ENCODE measurements at places on chromosomes 16 and 17.

GRCh38 chr17:9837551-9838471 lies 12.1 kb downstream of the GLP2R start:
- no peak for DNase-seq

DNA sequence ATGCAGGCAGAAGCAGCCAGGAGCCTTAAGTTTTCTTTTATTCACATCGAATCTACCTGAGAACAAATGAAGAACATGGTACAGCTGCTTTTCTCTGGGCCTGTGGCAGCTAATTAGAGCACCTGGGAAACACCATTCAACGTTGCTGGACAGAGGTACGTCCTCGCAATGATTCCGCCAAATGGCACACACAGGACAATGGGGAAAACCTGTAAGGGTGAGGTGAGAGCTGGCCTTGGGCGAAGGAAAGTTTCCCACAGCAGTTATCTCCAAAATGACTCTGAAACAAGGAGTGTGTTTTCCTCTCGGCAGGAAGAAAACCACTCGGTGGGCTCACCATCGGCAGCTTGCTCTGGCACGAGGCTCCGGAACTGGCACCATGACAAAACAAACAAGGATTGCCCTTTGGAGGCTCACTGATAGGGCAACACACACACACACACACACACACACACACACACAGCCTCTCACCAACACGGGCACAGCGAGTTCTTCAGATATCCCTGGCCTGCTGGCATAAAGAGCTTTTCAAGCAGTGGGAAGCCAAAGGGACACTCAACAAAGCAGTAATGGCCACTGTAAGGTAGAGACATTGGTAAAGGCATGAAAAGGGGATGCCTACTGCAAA lies 73.7 kb downstream of the ZFHX3 start:
- no peak for DNase-seq

GRCh38 chr17:77810536-77810935 lies 148.0 kb upstream of the TNRC6C start:
- DNase-seq = no peak

GRCh38 chr16:10181196-10182162 lies 749 bp downstream of the GRIN2A start:
- no peak for DNase-seq

- DNase-seq = no peak
Observed at GRCh38 chr16:51538707-51539498, 387.8 kb upstream of the SALL1 start.

DNA sequence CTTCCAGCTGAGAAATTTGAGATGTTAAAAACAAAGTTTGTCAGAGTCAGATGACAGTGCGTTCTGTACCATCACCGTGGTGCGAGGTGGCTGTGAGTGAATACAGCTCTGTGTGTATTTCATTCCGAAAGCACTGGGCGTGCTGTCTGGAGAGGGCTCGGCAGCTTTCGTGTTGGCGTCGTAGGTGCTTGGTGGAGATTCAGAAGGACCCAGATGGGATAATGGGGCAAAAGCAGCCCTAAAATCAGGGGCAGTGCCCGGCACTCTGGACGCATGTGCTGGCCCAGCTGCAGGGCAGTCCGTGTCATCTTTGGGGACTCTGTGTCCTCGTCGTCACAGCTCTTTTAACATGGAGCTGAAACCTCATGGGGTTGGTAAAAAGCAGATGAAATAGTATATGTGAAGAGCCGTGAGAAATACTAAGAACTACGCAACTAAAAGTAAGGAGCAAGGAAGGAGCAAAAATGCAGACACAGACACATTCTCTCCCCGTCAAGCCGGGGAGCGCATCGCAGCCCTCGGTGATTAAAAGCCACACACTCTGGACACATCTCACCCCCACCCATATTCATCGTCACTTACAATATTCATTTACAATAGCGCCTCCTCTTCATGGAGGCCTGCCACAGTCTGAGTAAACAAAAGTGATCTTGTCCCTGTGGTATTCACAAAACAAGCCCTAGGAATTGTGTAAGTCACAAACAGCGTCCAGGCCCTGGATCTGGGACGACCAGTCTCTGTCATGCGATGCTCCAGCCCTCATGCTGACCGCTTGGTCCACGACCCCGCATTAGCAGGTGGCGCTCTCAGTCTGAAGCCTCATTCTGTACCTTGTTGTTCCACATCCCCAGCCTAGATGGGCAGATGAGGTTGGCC lies 206.7 kb downstream of the RPTOR start:
- DNase-seq = no peak

DNA sequence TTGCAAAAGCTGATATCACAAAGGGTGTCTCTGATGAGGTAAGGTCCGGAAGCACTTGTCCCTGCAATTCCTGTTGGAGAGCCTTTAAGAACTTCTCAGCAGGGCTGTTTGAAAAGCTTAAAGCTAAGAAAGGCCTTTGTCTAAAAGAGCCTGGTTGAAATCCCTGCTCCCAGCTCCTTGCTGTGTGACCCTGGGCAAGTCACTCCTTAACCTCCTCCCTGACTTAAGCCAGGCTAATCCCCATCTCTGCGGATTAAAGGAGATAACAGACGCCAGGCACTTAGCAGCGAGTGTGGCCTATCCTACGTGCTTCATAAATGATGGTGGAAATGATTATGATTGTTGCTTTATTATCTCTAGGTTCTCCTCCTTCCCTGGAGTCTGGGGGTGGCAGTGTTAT lies 368.0 kb upstream of the RBFOX1 start:
- no peak for DNase-seq

GRCh38 chr16:86533767-86534351 lies 21.2 kb downstream of the MTHFSD start:
- DNase-seq = no peak

- no peak for DNase-seq
Observed at GRCh38 chr17:17027442-17028058, 14.7 kb upstream of the MPRIP start.

GRCh38 chr17:22514315-22514714 lies 822.0 kb downstream of the KCNJ18 start:
- no peak for DNase-seq

DNA sequence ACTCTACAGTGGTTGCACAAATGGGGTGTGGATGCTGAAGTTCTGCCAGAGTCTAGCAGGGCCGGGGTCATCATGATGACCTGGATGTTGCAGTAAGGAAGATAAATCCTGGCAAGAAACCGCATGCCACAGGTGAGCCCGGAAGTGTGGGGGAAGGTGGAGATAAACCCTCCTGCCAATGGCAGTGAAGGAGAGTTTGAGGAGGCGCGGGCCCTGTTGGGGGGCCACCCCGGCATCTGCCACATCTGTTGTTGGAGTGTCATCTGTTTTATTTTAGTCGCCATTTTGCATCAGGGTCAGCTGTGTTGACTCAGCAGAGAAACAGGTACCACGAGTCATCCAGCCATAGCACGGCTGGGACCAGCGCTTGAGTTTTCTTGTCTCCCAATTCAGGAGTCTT lies 173.8 kb upstream of the CHMP6 start:
- DNase-seq = no peak

DNA sequence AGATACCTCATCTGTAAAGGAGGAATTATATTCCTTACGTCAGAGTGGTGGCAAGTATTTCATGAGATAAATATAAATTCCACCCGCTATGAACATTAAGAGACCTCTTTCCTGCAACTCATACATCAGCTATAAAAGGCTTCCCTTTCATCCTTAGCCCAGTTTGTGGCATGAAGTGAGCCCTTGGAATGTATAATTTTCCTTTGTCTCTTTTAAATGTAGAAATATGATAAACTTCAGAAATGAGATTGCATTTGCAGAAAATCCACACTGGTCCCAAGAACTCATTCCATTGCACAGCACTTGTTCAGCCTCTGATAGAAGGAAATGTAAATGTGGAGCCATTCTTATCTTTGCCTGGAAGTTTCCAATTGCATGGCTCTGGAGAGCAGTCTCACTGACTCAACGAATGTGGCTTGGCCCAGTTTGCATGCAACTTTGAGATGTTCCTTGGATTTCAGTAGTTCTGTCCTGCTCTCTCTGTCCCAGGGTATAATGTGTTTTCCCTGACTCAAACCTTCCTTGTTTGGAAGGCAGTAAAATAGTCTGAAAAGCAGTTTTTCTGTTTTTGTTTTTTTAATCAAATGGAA lies 746.4 kb downstream of the CDH11 start:
- DNase-seq = no peak

DNA sequence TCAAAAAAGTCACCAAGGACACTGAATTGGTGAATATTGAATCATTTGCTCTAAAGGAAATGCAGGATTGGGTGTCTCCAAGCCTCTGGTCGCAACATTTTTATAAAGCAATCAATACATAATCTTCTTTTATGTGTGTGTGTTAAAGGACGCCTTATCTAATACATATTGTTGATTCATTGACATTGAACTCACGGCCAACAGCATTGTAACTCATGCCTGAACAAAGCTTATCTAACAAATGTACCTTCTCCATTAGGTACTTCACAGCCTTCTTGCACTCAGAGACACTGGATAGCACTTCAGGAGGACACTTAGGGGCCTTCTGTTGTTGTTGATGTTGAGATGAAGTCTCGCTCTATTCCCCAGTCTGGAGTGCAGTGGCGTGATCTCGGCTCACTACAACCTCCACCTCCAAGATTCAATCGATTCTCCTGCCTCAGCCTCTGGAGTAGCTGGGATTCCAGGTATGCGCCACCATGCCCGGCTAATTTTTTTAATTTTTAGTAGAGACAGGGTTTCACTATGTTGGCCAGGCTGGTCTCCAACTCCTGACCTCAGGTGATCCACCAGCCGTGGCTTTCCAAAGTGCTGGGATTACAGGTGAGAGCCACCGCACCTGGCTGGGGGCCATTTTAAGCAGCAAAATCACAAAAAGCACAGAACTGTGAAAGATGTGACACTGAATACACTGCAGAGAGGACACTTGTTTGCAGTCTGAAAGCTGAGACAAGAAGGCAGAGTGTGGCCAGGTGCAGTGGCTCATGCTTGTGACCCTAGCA lies 13.2 kb upstream of the PDXDC1 start:
- DNase-seq = no peak

GRCh38 chr16:82583422-82583821 lies 43.3 kb upstream of the CDH13 start:
- DNase-seq = no peak

GRCh38 chr16:31711344-31711845 lies 162.2 kb upstream of the ZNF267 start:
- DNase-seq = no peak

GRCh38 chr16:49620158-49620868 lies 235.6 kb downstream of the ZNF423 start:
- no peak for DNase-seq

GRCh38 chr16:77853161-77853560 lies 64.8 kb downstream of the VAT1L start:
- no peak for DNase-seq

DNA sequence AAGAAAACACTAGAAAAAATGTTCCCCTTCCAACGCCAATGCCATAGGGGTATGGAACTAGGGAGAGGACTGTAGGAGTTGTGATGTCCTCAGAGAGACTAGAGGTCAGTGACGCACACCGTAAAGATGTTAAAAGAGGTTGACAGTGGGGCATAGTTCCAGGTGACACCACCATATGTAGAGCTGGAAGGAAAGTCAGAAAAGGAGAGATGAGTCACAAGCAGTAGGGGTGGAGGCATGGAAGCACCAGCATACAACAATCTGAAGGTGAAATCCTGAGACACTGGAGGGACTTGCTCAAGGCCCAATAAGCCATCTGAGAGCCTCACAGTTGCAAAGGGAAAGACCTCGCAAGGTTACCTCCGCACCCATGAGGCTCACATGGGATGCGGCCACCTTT lies 76.0 kb downstream of the ZNF18 start:
- no peak for DNase-seq

- no peak for DNase-seq
Observed at GRCh38 chr17:77303620-77304019, 162.9 kb downstream of the SEC14L1 start.

DNA sequence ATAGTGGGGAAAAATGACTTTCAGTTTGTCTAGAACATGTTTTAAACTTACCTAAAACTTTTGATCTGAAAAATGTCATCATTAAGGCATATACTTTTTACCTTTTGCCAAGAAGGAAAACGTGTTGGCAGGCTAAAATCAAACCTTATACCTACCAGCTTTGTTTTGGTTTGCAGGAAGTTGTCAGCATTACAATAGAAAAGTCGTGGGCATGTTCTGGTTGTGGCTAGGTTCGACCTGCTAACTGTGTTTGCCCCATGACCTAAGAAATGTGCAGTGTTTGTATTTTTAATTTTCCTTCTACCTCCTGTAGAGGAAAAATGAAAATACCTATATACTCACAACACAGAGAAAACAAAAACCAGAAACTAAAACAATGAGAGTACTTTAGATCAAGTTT lies 13.0 kb downstream of the SKAP1 start:
- no peak for DNase-seq

GRCh38 chr16:50917950-50918703 lies 176.2 kb downstream of the CYLD start:
- DNase-seq = no peak

GRCh38 chr16:89139907-89140361 lies 31.6 kb upstream of the CDH15 start:
- DNase-seq = no peak

DNA sequence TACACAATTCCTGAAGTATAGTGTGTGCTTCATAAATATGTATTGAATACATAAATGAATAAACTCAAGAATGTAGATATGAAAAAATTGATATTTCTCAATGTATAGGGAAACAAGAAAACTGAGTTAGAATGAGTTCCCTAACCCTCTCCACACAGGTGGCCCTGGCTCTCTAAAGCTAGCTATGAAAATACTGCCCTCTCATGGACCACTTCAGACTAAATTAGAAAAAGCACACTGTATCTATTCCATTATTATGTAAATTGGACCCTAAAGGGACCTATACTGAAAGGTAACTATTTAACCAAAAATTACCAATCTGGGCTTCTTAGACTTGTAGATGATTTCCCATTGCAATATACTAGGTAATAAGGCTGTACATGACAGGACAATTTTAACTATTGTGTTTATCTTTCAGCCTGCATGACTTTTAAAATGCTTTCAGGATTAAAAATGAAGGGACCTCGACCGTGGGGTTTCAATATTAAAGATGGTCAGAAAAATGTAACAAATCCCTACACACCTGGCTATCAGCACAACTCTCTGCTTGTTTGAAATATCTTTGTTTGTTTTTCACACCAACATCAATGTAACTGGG lies 672.5 kb upstream of the KIF2B start:
- no peak for DNase-seq

GRCh38 chr17:47253541-47254402 lies at the start of gene ITGB3:
TSS of gene ITGB3 (plus strand) at chr17:47253827. CDS start at chr17:47253862, 35 bp downstream.
- DNase-seq = peak; percentile 67

GRCh38 chr16:4859190-4859899 lies 12.1 kb downstream of the UBN1 start:
- DNase-seq = no peak

- DNase-seq = no peak
Observed at GRCh38 chr16:19607616-19608280, 52.2 kb downstream of the VPS35L start.

DNA sequence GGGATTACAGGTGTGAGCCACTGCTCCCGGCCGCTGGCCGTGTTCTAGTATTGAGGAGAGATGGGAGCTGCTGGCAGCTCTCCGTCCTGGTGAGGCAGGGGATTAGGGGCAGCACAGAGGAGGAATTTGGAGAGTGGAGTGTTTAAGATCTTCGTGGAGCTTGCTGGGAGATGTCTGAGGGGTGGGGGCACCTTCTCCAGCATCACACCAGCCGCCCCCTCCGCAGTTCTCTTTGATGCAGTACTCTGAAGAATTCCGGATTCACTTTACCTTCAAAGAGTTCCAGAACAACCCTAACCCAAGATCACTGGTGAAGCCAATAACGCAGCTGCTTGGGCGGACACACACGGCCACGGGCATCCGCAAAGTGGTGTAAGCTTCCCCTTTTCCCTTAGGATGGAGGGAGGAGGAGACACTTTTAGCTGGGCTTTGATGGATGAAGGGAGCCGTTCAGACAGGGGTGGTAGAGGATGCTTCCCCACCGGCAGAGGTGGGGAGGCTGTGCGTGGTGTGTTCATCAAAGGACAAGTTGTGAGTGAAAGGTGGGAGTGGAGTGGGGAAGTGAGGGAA lies 11.9 kb downstream of the ITGAM start:
- DNase-seq = no peak

Data from CD4-positive, alpha-beta T cell treated with Interleukin-15 for 1 hour (primary cell).